ENCODE measurements at places on chromosomes 12 and 14.
A peak's percentile ranks its signal among the peaks of the same experiment; 100 is the strongest.

- no peak for DNase-seq
Measured at GRCh38 chr14:53619691-53620231, 336.9 kb downstream of the BMP4 start.

DNA sequence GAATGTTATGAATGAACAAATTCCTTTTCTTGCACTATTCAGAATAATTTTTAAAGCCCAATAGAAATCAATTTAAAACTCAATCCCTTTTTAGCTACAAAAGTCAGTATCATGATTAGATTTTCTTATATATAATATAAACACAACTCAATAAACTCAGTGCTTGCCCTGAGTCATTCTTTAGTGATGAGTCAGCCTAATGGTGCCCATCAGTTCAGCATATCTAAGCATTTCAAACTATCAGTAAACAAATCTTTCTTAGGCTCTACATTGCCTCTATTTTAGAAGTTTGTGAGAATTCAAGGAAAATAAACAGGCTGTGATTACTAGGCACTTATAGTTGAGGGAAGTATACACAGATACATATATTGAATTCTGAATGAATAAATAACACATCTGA, 179.6 kb downstream of the NELL2 start:
- DNase-seq, result no peak

GRCh38 chr12:112573141-112573540, 154.4 kb downstream of the PTPN11 start:
- no peak for DNase-seq

GRCh38 chr14:56119201-56119981, 1.2 kb downstream of the PELI2 start:
- peak; percentile 69 for DNase-seq

DNA sequence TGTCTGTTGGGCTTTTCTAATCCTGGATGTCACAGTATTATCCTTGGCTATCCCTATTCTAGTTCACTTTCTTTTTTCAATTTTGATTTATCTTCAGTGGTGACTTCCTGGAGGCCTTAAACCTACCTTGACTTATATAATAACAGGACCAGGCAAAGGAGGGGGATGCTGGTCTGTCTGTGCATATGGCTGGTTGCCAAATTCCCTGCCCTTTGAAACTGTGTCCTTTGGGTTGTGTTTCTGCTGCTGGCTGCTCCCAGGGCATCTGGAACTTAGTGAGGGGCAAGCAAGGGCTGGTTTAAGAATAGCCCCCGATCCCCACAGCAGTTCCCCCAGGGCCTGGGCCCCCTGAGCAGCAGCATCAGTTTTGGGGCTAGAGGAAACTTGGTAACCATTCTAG, 96.0 kb upstream of the MAX start:
- DNase-seq, result no peak

GRCh38 chr14:33457617-33458016, 493.3 kb downstream of the EGLN3 start:
- no peak for DNase-seq

- DNase-seq, result no peak
Measured at GRCh38 chr12:87116780-87117179, 860.6 kb upstream of the MGAT4C start.

- no peak for DNase-seq
Measured at GRCh38 chr14:94304243-94304642, 11.2 kb upstream of the SERPINA10 start.

GRCh38 chr14:97975216-97975615, 1178.0 kb downstream of the VRK1 start:
- peak; percentile 63 for DNase-seq

DNA sequence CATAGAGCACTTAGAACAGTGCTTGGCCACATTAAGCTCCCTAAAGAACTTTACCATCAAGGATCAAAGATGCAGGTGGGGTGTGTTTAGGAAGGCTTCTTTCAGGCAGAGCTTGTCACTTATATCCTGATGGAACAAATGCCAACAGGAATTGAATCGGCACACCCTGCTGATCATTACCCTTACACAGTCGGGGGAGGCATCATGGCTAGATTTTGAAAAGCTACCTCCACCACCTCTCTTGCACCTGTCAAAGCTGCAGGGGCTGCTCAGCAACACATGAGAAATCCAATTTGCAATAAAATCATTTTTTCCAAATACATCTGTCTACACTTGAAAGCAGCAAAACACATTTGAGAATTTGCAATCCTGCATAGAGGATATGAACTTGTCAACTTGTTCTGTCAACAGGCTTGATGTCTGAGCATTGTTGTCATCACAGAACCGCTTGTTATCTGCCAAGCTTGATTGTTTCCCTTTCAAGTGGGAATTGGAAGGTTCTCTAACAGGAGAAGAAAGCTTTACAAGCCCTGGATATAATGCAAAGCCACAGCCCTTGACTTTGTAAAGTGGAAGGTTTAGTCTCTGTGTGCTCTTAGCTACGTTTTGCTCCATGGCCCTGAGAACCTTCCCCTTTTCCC, 24.6 kb upstream of the TRIM9 start:
- DNase-seq, result no peak

DNA sequence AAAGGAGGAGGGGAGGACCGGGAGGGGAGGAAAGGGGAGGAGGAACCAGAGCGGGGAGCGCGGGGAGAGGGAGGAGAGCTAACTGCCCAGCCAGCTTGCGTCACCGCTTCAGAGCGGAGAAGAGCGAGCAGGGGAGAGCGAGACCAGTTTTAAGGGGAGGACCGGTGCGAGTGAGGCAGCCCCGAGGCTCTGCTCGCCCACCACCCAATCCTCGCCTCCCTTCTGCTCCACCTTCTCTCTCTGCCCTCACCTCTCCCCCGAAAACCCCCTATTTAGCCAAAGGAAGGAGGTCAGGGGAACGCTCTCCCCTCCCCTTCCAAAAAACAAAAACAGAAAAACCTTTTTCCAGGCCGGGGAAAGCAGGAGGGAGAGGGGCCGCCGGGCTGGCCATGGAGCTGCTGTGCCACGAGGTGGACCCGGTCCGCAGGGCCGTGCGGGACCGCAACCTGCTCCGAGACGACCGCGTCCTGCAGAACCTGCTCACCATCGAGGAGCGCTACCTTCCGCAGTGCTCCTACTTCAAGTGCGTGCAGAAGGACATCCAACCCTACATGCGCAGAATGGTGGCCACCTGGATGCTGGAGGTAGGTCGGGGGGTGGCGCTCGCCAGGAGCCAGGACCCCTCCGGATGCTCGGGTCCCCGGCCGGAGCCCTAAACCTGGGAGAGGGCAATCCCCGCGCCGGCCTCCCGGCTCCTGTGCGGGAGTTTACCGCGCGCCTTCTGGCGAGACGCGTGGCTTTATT, at the start of gene CCND2:
CCND2 (plus strand) TSS at position 111 of the 744 bp plus-strand sequence; CDS start at position 390, 279 bp downstream.
- DNase-seq, result peak; percentile 93

DNA sequence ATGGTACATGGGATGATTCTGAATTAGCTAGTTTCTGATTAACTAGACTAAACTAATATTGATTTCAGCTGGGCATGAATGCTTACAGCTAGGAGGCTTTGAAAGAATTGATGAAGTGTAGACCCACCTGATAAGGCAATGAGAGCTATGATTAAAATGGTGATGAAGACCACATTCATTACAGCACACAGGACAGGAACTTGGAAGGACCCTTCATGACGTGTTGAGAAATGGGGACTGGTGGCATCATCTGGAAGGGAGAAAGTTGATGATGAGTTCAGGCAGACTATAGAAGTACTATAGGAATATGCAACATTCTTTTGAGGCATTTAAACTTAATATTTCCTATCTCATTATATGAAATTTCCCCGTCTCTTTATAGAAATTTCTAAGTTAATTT, 4.5 kb downstream of the CD69 start:
- DNase-seq, result no peak

GRCh38 chr14:71725922-71726579, 206.2 kb upstream of the RGS6 start:
- peak; percentile 71 for DNase-seq

DNA sequence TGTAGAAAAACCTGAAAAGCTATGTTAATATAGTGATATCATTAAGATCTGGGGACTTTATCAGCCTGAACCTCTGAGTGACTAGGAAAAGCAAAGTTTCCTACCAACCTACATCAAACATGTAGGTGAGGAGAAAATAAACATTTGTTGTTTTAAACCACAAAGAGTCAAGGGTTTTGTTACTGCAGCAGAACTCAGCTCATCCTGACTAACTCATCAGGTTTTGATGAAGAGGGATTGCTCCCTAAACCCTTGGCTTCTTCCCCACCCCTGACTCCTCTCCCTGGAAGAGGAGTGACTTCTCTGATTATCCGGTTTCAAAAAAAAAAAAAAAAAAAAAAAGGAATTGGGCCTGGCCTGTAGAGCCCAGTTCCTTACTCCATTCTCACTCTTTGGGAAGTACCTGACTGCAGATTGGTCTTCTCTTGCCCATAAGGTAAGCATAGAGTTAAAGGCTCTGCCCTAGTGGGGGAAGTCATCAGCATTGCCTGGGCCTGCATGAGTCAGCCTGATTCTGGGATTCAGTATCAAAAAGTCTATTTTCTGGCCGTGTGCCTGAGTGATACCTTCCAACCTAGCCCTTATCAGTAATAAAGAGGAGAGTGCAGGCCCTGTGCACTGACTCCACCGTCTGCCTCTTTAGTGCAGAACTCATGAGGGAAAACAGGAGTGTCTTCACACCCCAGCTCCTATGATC, 16.9 kb downstream of the BDKRB1 start:
- no peak for DNase-seq

DNA sequence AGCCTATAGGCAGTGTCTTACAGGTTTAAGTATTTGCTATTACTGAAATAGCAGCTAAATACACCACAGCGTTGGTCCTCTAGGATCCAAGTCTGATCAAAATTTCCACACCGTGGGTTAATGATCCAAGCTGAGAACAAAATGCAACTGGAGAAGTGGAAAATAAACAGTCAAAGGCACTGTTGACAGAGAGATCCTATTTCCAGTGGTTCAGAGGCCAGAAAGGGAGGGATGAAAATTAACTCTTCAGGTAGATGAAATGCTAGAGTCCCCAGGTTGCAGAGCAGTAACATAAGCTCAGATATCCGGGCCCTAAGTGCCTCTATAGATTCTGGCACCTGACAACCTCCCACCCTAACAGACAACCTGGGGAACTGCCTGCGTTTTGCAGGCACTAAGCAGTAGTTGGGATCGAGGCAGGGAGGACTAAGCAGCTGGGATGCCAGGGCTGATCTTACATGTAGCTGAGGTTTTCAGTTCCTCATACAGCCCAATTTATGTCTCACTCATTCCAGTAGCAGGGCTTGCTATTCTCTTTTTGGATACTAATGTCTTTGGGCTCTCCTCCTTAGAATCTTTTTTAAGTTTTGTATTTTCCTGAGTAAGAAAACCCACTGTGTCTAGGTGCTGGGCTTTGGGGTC, 42.7 kb upstream of the CRACR2A start:
- DNase-seq, result no peak

Measured in brain (organoid and tissue), 16 donors.